ENCODE measurements at places on chromosomes 16 and 17.

- DNase-seq = peak; percentile 27
Observed at GRCh38 chr17:37701496-37701898, 43.4 kb downstream of the HNF1B start.

GRCh38 chr16:75580-76501 is 2.2 kb upstream of the MPG start:
- DNase-seq = no peak

- DNase-seq = no peak
Observed at GRCh38 chr17:16988749-16989229, 16.9 kb upstream of the TNFRSF13B start.

DNA sequence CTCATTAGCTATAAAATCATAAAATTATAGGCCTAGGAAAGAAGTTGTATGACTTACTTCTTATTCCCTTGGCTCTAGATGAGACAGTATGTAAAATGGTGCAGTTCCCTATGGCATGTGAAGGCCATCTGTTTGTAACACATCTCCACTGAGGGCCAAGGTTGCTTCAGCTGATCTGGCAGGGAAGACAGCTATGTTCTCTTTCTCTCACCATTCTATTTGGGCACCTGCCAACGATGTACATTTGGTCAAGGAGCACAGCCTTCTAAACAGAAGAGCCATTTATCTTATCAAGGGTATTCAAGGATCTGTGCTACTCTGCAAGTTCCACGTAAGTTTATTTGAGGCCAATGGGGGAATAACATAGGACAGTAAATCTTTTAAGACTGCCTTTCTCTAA is 129.8 kb upstream of the TOM1L1 start:
- no peak for DNase-seq

DNA sequence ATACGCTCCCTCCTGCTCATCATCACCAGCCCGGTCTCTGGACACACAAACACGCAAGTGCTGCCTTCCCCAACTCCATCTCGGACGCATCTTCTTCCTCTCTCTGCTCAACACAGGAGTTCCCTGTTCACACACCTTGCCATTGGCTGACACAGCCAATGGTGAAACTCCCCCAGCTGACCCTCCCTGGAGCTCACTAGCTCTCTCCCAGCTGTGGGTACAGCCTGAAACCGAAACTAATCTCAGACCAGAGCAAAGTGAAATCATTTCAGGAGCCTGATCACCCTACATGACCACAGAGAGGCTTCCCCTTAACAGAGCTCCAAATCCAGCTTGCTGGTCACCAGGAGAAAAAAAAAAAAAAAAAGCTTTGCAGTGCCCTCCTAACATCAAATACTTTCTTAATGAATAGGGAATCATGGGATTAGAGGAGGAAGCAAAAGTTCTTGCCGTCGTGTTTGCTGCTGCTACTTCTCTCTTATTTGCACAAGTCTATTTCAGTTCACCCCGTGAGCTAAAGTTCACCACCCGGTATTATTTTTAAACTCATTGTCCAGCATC is 8.3 kb downstream of the CUEDC1 start:
- peak; percentile 28 for DNase-seq

- DNase-seq = no peak
Observed at GRCh38 chr16:8530752-8531384, 59.4 kb downstream of the TMEM114 start.

- DNase-seq = no peak
Observed at GRCh38 chr16:27980919-27981700, 82.4 kb downstream of the GSG1L start.

DNA sequence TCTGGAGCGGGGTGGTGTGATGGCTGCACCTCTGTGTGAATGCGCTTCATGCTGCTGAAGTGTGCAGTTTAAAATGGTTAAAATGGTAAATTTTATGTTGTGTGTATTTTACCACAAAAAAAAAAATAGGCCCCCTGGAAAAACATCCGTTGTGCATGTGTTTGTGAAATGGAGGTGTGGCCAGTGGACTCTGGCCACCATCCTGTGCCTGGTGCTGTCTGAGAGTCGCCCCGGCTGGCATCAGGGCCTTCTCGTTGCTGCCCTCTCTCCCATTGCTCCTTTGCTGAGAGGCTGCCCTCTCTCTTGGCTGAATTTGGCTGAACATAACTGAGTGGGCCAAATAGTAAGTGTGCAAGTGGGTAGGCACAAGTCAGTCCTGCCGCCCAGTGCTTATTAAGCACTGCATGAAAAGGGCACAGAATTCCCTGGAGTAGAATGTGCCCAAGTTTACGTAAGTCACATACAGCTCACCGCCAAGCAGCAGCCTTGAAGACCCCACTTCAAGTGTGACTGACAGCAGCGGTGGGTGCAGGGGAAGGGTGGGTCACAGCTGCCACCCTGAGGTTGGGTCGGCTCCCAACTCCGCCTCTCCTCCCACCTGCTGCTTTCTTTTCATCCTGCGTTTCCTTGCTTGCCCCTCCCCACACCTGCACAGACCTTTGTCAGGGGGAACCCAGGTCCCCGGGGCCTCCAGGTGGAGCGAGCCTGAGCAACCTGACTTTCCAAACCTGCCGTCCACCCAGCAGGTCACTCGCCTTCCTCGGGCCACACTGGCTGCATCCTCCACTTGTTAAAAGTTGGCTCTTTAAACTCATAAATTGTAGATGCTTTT is 46.8 kb downstream of the FOXK2 start:
- no peak for DNase-seq

DNA sequence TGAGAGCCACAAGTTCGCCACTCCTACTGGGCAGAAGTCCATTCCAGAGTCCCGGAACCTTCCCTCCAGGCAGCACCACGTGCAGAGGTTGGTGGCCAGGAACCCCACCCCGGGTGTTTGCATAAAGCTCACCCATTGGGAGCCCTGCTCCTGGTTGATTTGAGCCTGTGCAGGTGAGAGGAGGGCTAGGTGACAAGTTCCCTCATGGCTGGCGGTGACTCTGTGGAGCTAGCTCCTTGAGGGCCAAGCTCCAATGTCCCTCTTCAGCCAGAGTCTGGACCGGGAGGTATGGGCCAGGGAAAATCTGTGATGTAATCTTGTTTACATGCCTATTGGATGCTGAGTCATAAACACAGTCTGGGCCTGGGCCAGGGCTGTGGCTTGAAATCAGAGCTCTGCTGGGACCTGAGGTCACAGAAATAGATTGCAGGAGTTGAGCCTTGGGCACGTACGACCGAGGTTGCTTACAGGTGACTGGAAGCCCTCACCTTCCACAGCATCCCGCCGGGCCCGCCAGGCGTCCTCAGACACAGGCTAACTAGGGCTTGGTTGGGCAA is 118.9 kb downstream of the AATF start:
- DNase-seq = no peak

- DNase-seq = no peak
Observed at GRCh38 chr17:8944748-8945147, 20.8 kb downstream of the PIK3R5 start.

DNA sequence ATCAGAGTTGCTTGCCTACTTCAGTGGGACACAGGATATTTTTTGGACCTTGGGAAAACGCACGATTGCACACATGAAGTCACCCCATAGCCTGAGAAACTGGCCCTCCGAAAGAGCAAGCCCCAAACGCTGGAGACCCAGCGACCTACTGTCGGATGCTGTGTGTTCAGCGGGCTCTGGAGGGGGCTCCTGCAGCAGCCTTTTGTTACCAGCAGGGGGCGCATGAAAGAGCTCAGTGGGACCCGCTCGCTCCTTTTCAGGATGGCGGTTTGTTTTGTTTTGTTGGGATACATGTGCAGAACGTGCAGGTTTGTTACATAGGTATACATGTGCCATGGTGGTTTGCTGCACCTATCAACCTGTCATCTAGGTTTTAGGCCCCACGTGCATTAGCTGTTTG is 28.4 kb downstream of the MYH3 start:
- no peak for DNase-seq

GRCh38 chr16:85089525-85089924 is 22.7 kb downstream of the CIBAR2 start:
- no peak for DNase-seq

DNA sequence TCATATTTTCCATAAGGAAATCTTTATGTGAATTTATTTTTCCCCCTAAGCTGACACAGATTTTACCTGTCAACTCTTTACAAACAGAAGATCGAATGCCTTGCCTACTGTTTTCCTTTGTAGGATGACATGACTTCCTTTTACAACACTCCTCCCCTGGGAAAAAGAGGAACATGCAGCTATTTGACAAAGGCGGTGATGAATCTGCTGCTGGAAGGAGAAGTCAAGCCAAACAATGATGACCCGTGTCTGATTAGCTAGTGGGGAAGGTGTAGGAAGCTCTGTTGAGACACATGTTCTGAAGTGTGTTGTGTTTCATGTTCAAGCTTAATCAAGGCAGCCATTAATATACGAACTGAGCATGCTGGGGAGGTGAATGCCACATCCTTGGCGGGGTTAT is 238.0 kb downstream of the PHKB start:
- DNase-seq = no peak

DNA sequence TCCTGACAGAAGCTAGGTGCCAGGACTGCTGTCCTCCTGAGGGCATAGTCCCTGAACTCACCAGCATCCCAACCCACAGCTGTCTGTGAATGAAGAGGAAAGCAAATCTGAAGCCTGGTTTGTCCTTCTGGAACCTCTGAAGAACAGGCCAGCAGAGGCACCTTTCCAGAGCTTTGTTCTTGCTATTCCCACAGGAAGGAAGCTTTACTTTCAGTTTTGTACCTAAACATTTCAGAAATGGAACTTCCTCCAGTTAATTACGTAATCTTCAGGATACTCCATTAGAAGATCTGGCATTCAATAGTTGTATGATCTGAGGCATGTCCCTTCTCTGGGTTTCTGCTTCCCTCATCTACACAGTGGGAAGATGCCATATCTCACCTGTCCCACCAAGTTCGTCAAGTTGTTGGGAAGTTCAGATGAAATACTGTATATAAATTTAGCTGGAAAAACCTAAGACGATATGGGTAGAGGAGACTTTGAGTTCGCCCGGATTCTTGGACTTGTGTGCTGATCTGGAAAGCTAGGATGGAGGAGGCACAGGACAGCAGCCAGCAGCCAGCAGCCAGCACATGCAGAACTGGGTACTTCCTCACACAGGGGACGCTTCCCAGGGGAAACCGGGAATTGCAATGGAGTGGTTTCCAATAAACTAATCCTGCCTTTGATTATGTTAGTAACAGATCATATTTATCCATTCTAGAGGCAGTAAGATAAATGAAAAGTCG is 22.4 kb downstream of the NXPH3 start:
- no peak for DNase-seq

DNA sequence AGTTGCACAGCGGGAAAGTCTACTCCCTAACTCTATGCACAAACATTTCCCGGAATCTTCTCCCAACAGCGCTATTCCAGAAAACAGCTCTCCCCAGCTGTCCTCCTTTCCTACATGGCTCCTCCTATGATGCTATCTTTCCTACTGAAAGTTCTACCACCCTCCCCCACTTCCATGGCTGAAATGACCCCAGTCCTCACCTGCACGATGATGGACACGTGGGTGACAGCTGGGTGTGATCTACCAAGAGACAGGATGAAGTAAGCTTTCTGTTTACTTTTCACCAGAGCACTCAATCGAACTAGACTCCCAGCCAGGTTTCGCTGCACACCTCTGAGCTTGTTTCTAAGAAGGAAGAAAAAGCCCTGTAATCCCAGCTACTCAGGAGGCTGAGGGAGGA is 10.7 kb downstream of the CTC1 start:
- no peak for DNase-seq

DNA sequence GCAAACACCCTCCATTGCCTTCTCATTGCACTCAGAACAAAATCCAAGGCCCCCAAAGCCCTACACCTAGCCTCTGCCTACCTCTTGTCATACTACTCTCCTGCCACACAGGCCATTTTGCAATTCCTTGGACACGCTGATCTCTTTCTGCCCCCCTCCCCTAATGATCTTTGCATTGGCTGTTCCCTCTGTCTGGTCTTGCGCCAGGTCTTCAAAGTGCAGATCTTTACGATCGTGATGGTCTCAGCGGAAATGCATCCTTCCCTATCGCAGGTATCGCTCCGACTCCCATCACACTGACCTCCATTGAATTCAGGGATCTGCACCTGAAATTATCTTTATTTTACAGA is 777 bp upstream of the MOSMO start:
- no peak for DNase-seq

- DNase-seq = peak; percentile 44
Observed at GRCh38 chr17:41917679-41918313, 955 bp downstream of the ACLY start.

GRCh38 chr17:21199311-21199710 is 14.7 kb downstream of the TMEM11 start:
- no peak for DNase-seq

DNA sequence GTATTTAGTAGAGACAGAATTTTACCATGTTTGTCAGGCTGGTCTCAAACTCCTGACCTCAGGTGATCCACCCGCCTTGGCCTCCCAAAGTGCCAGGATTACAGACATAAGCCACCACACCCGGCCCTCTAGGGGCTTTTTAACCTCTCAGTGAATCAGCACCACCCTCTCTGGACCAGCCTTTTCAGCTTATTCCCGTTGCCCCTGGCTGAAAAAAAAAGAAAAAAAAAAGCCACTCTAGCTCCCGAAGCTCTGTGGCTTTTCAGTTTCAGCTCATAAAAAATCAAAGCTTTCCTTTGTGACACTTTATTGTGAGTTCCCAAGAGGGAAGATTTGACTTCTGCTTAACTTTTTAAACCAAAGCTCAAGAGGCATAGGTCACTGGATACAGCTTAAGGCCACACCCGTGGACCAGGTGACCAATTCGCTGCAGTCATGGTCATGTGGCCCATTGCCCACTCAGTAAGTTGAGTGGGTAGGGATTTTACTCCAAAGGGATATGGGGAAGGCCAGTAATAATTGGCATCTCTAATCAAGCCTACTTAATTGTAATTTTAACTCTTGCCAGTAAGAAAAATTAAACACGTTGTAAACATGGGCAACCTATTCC is 46.6 kb upstream of the MED13 start:
- DNase-seq = no peak

GRCh38 chr17:72529386-72529785 is 408.6 kb downstream of the SOX9 start:
- no peak for DNase-seq

DNA sequence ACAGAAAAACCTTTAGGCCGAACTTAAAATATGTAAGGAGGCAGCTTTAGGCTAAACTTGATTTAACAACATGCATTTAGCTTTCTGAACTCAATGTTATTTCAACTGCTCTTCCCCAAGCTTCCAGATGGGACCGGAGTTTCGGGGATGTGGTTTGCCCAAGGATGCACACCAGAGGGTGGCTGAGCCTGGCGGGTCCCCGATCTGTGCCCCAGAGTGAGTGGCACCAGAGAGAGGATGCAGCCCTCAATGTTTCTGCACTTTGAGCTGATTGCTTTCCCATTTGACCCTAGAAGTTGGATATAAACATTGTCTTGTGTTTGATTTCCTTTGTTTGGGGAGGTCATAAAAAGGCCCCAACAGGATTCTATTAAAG is 348.0 kb upstream of the TNRC6C start:
- no peak for DNase-seq
